Mesothelial cell of epicardium (in vitro differentiated cells): ENCODE measurements at places on chromosomes 11 and 22. TPM values are rescaled to one million over a fixed set of nuclear protein-coding genes. Genes with fewer than 3 reads are reported as not detected.

DNA sequence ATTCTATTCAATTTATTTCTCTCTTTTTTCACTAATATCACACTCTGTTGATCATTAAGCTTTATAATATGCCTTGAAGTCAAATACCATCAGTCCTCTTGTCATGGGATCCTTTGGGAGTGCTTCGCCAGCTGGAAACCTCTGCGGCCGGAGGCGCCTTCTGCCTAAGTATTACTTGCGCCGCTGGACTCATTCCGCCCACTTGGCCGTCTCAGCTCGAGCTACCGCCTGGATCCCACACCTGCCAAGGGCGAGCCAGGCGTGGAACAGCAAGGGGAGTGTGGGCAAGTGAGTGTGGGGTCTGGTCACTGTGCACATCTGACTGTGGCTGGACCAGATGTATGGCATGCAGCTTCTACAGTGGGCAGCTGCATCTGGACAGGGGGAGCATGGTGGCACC lies 9.1 kb upstream of the MAP6 start:
- DNase-seq, result no peak

DNA sequence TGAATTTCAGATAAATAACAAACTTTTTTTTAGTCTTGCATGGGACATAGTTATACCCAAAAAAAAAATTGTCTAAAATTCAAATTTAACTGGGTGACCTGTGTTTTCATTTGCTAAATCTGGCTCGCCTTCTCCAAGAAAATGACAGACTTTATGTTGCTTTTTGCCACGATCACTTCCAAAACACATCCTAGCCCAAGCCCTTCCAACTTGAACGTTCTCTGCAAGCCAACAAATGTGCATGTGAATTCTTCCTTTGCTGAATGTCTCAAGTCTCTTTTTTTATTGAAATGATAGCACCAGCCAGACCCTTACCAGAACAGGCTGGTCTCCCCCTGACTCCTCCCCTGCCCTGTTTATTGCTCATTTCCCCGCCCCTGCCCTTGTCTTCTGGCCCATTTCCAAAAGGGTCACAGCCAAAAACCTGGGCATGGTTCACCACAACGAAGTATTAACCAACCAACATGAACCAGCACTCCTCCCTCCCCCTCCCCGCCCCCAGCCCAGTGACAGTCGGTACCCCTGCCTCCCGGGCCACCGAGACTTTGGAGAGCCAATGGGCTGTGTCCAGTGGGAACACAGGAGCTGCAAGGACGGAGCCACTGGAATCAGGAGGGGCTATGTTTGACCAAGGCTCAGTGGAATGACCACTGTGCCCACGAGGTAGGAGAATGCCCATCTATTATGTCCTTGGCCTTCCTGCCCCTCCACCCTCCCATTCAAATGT lies 63.2 kb downstream of the BTG4 start:
- DNase-seq, result no peak

Gene PARVB
- 21.7 to 23.3 TPM (median 22.1 TPM) in 3 replicates for total RNA-seq

- DNase-seq, result no peak
These were observed 437.3 kb downstream of the METTL15 start for GRCh38 chr11:28545536-28545935.

DNA sequence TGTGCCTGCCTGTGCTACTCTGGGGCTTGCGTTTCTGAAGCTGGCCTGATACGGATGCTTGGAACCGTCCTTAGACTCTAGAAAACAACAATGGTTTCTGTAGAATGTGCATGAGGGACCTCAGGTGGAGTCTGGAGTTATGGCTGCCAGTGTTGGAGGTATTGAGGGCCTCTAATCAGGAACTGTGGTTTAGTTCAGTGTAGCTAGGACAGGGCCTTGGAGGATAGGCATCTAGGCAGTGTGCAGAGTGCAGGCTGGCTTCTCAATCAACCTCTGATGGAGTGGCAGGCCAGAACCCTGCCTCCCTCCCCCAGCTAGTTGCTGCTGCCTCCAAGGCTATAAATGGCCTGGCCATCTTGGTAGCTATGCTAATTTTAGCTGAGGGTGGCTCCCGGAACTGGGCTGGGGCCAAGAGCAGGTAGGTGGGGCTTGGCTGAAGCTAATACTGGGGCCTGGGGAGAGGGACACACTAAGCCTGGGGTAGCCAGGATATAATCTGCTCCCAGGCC lies 4.0 kb downstream of the STIM1 start:
- DNase-seq, result no peak

- DNase-seq, result no peak
These were observed 58.6 kb downstream of the OTOG start for GRCh38 chr11:17605651-17606122.

GRCh38 chr11:115961159-115962003 lies 457.2 kb upstream of the CADM1 start:
- DNase-seq, result no peak

- peak; percentile 92 for DNase-seq
These were observed 876 bp upstream of the UBE2L6 start for GRCh38 chr11:57568330-57568766.

Gene C11orf86
- not detected in 3 replicates for total RNA-seq

DNA sequence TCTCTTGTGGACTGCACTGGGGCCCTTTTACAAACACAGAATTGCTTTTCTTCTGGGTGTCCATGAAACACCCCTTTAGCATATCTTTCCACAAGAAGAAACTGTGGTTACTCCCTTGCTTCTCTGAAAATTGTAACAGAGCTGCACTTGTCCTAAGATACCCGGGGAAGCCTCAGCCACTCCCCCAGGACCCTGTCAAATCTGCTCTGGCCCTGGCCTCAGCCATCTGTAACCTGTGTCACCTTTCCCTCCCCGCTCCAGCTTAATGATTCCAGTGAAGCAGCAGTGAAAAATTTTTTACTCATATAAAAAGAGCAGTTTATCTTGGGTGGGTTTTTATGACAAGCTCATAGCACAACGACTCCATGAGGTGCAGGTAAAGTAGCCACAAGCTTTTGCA lies 3.4 kb upstream of the DUSP18 start:
- DNase-seq, result no peak

DNA sequence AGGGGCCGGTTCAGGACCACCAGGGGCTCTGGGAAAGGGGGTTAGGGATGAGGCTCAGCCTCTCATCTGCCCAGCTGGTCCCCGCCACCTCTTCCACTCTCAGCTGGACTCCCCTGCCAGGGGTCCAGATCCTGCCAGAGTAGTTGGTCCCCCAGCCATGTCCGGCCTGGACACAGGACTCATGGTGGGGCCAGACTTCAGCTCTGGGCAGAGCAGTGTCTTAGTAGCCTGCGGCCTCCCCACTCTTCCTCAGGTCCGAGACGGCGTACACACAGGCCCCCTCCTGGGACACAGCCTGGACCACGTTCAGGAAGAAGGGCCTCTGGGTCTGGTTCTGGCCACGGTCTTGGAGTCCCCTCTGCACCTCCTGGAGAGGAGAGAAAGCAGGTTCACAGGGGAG lies 25.1 kb downstream of the GGT5 start:
- DNase-seq, result no peak
